ENCODE measurements at places on chromosomes 6 and 20.

- DNase-seq, result no peak
These were observed 43.6 kb upstream of the DEFB112 start for GRCh38 chr6:50093116-50093937.

- no peak for DNase-seq
These were observed 30.7 kb upstream of the IRF4 start for GRCh38 chr6:360764-361373.

DNA sequence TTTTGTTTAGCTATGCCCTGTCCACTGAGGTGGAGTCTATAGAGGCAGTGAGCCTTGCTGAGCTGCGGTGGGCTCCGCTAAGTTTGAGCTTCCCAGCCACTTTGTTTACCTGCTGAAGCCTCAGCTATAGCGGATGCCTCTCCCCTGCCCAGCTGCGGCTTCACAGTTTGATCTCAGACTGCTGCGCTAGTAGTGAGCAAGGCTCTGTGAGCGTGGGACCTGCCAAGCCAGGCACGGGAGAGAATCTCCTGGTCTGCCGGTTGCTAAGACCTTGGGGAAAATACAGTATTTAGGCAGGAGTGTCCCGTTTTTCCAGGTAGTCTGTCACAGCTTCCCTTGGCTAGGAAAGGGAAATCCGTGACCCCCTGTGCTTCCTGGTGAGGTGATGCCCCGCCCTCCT is 138.4 kb downstream of the SMAP1 start:
- no peak for DNase-seq

- no peak for DNase-seq
These were observed 7.3 kb downstream of the GHRH start for GRCh38 chr20:37254114-37254878.

DNA sequence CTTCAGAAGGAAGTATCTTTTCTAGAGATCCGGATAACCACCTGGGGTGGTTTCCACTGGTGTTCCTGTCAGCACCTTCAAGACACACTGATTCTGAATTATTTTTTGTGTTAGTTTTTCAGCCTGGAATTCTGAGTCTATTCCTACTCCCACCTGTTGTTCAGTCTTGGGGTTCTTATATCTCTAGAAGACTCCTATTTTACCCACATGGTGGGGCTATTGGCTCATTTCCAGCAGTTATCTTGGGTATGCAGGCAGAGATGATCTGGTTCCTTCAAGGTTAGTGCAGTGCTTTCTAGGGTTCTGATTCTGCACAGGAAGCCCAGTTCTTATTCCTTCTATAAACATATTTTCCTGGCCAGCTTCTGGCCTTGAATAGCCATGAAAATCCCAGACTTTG is 175.6 kb upstream of the PDE7B start:
- peak; percentile 52 for DNase-seq

DNA sequence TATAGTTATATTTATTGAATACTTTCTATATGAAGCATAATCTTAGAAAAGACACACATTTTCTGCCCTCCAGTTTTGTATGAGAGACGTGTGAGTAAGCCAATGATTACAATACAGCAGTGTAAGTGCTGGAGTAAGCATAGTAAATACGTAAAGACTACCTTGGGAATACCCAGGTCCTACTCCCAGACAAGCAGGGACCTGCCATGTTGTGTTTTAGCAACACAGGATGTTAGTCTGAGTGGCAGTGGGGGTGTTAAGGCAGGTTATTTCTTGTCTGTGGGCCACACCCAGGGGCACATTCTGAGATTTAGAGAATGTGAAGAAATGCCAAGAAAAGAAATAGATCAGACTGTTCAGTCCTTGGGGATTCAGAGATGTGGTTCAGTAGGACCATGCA is 34.3 kb upstream of the RNF144B start:
- DNase-seq, result no peak

- no peak for DNase-seq
These were observed 89.0 kb downstream of the CD40 start for GRCh38 chr20:46206992-46207549.

DNA sequence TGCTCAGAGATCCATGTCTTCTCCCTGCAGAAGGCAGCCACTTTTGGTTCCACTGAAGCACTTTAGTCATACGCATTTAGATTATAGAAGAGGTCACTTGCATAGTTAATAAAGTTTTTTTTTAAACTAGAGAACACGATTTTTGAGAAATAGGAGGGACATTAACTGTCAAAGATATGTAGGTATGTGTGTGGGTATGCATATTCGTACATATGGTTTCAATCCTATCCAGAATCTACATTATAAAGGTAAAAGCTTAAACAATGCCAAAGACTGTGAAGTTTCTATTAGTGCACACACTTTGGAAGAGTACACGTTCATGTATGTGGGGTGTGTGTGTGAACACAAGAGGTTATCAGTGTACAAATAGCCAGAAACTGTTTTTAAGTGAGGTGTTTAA is 103.2 kb downstream of the BTBD3 start:
- no peak for DNase-seq

GRCh38 chr6:150485161-150485958 is 114.3 kb upstream of the PLEKHG1 start:
- no peak for DNase-seq

DNA sequence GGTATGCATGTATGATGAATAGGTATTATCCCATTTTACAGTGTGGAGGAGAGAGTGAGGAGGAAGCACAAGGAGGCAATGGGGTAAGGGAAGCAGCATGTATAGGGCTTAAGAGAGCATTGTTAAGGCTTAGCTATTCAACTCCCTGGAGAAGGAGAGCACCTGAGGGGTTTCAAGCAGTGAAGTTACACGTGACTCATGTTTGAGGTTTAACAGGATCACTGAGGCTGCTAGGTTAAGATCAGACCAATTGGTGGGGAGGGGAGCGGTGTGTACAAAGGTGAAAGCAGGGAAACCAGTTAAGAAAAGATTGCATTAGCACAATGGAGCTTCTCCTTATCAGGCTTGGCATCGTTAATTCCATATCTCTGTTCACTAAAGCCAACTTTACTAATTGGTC is 64.4 kb upstream of the NHSL1 start:
- DNase-seq, result no peak

DNA sequence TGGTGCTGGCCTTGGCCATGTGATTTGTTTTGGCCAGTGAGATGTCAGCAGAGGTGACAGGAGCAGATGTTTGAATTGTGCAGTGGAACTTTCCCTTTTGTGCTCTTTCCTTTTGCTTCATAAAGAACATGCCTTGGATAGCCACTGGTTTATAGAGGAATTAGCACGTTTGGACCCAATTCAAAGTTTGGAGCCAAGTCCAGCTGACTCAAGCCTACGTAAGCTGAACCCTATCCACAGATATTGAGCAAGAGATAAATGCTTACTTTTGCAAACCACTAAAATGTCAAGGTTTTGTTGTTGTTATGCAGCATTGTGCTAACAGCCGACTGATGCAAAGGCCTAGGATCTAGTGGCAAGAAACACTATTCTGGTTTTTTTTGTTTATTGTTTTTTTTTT is 230.9 kb upstream of the CITED2 start:
- DNase-seq, result no peak

- no peak for DNase-seq
These were observed 175.5 kb downstream of the RFPL4B start for GRCh38 chr6:112522587-112522986.

DNA sequence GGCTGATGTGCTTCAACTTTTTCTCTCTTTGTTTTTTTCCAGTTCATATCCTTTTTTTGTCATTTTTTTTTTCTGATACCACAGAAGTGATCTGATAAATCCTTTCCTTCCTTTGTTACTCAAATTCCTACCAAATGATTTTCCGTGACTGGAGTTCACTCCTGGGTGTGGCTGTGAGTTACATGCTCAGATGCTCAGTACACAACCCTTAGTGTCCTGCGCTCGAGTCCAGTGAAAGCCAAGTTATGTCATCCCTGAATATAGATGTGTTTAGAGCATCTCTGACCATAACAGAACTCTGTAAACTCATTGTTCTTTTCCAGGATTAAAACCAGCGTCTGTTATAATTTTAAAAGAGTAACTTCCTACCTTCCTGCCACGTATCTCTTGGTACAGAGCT is 147.2 kb upstream of the AKAP12 start:
- no peak for DNase-seq

- DNase-seq, result no peak
These were observed 650 bp upstream of the TTK start for GRCh38 chr6:80003826-80004172.

DNA sequence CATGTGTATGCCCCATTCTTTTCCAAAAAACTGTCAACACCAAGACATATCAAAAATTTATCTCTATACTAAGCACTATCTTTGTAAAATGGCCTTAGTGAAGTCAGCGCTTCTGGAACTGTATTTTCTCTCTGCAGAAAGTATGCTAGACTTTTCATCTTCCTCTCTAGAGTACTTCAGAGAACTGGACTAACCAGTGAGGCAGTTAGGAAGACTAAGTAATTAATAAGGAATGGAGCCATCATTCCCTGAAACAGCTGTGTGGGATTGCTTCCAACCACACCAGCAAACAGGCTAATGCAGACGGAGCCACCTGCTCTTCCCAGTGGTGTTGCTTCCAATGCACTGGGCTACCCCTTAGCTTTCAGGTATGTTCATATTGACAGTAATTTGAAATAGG is 169.1 kb upstream of the FUT9 start:
- DNase-seq, result no peak

- DNase-seq, result no peak
These were observed 326.3 kb downstream of the FARS2 start for GRCh38 chr6:5587648-5588047.

- DNase-seq, result peak; percentile 26
These were observed 257.8 kb downstream of the RNGTT start for GRCh38 chr6:88705601-88706000.

DNA sequence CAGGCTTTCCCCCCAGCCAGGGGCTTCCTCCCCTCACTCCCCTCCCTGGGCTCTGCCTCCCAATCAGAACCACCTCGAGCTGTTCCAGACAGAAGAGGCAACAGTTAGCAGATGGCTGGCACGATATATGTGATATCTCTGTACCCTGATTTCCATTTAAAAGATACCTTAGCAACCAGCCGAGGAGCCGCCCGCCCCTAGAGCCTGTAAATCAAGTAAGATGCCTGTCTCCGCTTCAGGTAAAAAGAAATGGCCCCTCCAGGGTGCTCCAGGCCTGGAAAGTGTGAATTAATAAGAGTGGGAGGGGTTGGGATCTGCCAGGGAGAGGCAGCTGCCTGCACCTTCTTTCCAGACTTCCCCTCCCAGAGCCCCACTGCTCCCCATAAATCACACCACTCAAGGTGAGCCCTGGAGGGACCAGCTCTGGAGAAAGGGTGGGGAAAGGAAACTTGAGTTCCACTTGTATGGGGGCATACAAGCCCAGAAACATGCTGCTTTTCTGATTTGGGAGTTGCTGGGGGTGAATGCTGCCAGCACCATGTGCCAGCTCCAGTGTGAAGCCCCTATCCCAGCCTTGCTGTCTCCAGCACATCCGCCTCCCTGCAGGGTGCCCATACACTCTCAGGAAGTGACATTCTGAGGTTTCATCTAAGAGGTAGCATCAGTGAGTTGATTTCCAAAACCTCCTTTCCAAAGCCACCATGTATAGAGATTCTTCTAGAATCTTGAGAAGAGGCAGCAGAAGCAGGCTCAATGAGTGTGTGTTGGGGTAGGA is 148.0 kb downstream of the LRFN2 start:
- DNase-seq, result no peak

- DNase-seq, result peak; percentile 14
These were observed 12.1 kb upstream of the DDX27 start for GRCh38 chr20:49207076-49207475.

DNA sequence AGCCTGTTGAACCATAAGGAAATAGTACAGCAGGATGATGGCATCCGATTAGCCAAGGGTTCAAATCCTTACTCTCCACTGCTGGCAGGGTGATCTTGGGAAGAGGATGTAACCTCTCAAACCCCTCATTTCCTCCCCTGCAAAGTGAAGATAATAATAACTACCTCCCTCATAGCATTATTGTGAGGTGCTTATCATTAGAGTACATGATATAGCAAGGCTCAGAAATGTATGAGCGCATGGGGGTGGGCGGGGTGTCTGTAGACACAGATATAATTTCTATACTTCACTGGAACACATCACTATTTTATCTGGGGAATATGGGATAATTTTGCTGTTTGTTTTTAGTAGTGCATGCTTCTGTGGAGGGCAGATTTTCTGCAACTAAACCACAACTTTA is 89.8 kb upstream of the LAMP5 start:
- no peak for DNase-seq

- DNase-seq, result peak; percentile 46
These were observed 5.2 kb downstream of the HAO1 start for GRCh38 chr20:7935027-7935551.

- no peak for DNase-seq
These were observed 149.6 kb downstream of the LINC00237 start for GRCh38 chr20:20956513-20956931.

DNA sequence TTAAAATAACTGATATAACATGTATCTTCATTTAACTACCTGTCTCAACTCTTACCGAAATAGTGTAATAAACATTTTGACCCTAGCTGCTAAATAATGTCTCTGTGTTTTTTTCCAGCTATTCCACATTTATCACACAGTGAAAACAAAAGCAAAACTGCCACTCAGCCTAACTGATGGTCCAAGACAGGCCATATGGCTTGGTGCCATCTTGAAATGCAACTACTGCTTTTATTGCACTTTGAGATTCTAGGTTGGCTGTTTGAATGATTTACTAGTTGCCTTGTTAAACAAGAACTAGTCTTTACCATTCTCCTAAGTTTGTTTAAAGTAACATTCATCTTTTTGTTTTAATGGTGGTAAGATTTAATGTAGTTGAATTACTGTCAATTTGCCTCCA is 739.8 kb downstream of the TFAP2A start:
- DNase-seq, result no peak

DNA sequence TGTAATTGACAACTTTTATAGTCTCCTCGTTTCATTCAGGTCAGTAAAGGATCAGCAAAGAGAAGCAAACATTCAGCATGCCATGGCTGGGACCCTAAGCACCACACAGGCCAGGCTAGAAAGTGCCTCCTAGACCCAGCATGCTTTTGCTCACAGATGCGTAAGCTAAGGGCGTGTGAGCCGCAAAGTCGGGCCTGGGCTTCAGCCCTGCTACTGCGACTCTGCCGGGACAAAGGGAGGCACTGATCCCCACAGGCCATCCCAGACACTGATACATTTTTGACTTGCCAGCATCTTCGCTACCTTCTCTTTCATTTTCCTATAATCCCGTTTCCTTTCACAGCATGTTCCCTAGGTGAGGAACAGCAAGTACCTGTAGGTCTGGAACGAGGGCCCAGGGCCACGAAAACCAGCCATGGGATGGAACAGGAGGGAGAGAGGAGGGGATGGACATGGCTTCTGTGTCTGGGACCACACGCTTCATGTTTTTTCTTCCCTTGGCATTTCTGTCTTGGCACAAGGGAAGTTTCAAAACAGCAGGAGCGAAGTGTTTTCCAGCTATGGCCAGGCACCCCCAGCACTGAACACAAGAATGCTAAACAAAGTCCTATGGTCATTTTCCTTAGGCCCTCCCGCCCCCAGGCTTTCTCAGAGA is 42.6 kb downstream of the IRF4 start:
- DNase-seq, result no peak

GRCh38 chr20:58308680-58309527 is 611 bp upstream of the RAB22A start:
- DNase-seq, result peak; percentile 45

GRCh38 chr20:21031666-21032065 is 74.5 kb downstream of the LINC00237 start:
- DNase-seq, result no peak
